ENCODE measurements at places on chromosomes 4 and X.

DNA sequence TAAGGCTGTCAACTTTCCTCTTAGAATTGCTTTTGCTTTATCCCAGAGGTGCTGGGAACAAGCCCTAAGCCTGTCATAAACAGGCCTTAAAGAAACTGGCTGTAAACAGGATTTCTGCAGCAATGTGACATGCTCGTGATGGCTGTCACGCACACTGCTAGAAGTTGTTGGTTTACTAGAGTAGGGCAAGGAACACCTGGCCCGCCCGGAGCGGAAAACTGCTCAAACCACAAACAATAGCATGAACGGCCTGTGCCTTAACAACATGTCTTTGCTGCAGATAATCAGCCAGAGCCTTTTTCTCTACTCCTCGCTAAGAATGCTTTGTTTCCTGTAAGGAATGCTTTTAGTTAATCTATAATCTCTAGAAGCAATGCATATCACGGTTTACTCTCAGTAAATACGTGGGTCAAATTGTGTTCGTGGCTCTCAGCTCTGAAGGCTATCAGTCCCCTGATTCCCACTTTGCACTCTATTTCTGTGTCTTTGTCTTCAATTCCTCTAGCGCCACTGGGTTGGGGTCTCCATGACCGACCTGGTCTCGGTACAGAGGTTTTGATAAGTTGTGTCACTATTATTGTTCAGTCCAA lies 318.3 kb downstream of the GLUD2 start:
- no peak for DNase-seq

DNA sequence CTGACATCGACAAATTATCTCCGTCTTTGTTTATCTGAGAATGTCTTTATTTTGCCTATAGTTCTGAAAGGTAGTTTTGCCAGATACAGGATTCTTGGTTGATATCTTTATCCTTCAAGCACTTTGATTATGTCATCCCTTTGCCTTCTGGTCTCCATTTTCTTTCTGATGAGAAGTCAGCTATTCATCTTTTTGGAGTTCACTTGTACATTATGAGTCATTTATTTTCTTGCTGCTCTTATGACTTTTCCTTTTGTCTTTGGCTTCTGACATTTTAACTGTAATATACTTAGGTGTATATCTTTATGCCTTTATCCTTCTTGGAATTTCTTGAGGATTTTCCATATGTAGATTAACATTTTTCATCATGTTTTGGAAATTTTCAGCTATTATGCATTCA lies 51.4 kb downstream of the SHROOM4 start:
- no peak for DNase-seq

GRCh38 chrX:80139564-80139963 lies 125.0 kb downstream of the TBX22 start:
- DNase-seq = no peak

GRCh38 chr4:7831330-7831729 lies 108.3 kb downstream of the AFAP1 start:
- no peak for DNase-seq

- DNase-seq = peak; percentile 7
Observed at GRCh38 chrX:119181491-119181890, 53.9 kb upstream of the KIAA1210 start.

GRCh38 chrX:69762340-69762739 lies 146.4 kb downstream of the EDA start:
- DNase-seq = no peak
